Stimulated activated CD8-positive, alpha-beta memory T cell treated with anti-CD3 and anti-CD28 coated beads, Interleukin-15, amount 100 ng/mL, for 1 hour (primary cell): ENCODE measurements at places on chromosomes 16 and 17.

DNA sequence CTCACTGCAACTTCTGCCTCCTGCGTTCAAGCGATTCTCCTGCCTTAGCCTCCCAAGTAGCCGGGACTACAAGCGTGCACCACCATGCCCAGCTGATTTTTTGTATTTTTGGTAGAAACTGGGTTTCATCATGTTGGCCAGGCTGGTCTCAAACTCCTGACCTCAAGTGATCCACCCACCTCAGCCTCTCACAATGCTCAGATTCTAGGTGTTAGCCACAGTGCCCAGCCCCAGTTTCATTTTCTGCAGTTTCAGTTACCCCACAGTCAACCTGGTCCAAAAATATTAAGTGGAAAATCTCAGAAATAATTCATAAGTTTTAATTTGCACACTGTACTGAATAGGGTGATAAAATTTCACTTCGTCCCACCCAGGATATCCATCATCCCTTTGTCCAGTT, 28.7 kb downstream of the KNOP1 start:
- no peak for DNase-seq

DNA sequence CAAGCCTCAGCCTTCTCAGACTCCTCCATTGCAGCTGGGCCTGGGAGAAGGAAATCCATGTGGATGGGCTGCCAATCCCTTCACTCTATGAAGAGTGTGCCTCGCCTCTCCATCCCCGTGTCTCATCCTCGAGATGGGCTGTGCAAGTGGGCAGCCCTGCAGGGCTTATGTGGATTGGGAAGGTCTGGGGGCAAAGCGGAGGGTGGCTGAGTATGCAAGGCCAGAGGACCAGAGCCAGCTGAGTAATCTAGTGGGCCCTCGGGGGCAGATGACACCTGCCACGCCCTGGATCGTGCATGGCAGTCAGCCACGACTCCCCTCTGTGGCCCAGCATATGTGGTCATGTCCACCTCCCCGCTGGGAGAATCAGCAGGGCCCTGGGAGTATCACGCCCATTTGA, 78.9 kb downstream of the IRX5 start:
- no peak for DNase-seq

- no peak for DNase-seq
Observed at GRCh38 chr17:59367657-59368045, 36.2 kb downstream of the YPEL2 start.

GRCh38 chr17:5194346-5194745, 2.7 kb upstream of the ZNF594 start:
- DNase-seq: no peak

DNA sequence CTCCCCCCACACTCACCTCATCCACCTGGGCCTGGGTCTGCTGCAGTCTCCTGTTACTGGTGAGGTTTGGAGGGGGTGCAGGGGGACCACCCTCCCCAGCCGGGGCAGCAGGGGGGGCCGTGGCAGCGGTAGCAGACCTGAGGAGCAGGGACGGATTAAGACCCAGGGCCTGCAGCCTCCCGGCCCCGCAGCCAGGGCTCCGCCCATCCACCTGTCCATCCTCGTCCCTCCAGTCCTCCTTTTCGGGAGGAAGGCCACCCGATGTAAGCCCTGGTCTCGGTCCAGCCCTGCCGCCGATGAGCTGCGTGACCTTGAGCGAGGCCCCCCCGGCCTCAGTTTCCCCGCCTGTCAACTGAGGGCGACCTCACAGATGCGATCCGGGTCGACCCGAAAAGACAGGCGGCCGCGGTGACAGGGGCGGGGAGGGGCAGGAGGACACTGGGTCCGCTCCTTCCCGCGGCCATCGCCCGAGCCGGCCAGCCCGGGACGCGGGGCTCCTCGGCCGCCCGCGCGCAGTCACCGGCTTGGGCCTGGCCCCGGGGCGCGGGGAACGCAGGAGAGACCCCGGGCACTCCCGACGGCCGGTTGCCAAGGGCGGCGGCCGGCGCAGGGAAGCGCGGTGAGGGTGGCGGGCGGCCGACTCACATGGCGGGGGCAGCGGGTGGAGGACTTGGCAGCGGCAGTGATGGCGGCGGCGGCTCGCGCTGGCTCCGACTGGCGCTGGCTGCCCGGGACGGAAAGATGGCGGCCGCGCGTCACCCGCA, at the start of gene VAMP2:
VAMP2 (minus strand) TSS at position 716 of the 764 bp plus-strand sequence; CDS start at position 647, 69 bp downstream.
- peak; percentile 62 for DNase-seq
